ENCODE measurements at places on chromosomes 7 and 10.

DNA sequence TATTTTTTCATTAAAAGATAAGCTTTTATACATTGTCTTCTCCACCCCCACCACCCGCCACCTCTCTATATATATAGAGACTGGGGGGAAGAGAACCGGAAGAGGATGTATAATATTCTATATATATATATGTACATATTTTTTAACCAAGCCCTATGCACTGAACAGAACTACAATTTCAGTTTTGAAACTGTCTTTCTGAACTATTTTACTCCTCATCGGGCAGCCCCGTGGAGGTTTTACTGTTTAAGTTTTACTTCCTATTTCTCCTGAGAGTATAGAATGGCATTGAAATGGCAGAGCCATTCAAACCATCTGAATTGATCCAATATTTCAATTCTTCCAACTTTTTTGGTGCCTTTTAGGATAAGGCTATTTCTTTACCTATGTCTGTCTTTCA lies 1047.1 kb downstream of the NRG3 start:
- DNase-seq = no peak

DNA sequence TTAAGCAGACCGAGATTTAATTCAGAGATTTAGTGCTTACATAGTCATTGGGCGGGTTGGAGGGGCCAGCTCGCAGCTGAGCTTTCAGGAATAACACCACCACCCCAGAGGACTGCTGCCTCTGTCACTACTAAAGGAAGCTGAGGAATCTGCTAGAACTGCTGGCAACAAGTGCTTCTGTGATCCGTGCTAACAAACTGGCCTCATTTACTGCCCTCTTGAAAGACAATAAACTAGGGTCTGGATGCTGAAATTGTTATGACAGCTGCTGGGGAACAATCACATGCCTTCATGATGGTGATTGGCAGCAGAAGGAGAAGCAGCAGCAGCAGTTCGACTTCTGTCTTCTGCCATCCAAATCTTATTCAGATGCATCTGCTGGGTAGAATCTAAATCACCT lies 285.5 kb upstream of the TAC1 start:
- DNase-seq = no peak

DNA sequence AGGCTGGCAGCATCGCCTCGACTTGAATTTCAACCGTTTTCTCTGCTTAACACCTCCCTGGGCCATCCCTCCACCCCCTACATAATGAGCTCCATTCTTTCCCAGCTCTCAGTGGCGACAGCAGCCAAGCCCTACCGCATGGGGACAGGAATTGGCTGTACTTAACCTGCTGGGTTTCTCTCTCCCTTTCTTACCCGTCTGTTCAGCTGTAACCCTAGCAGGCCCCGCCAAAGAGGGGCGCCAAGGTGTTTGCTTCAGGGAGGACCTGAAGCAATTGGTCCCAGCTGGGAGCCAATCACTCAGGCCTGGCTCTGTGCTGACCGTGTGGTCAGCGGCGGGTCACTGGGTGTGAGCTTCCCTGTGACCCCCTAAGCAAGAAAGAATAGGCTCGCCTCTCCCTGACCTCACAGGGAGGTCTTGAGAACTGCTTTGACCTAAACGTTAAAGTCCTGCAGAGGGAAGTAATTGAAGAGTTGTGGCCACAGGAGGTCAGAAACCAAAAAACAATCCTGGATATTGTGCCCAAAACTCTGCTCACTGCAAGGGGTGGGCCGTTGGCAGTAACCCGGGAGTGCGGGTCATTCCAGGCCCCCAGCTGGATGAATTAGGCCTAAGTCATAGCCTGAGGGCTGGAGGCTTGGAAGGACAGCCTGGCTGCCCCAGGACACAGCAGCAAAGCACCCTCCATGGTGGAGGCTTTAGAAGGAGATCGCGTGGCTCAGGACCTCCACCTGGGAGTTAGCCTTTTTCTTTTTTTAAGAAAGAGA lies 114.6 kb downstream of the ITIH5 start:
- DNase-seq = no peak

- no peak for DNase-seq
These were observed 3.2 kb upstream of the ZNF789 start for GRCh38 chr7:99469381-99470065.

DNA sequence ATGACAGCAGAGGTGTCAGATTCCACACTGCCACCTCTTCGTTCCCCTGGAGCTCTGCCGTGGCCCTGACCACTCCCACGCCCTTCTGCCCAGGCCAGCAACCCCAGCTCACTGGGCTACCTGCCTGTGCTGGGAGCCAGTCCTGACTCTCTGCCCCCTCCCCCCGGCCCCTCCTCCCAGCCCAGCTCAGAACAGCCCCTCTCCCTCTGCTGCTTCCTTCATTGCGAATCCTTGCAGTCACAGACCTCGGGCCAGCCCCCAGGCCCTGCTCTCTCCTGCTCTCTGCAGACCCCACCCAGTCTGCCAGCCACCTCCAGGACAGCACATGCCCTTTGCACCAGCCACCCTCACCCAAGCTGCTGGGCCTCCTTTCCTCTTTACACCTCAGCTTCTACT lies 60.4 kb downstream of the TCERG1L start:
- DNase-seq = no peak

GRCh38 chr7:90830308-90830707 lies 234.2 kb downstream of the CDK14 start:
- no peak for DNase-seq

- no peak for DNase-seq
These were observed 66.3 kb downstream of the GLI3 start for GRCh38 chr7:42170724-42171123.

DNA sequence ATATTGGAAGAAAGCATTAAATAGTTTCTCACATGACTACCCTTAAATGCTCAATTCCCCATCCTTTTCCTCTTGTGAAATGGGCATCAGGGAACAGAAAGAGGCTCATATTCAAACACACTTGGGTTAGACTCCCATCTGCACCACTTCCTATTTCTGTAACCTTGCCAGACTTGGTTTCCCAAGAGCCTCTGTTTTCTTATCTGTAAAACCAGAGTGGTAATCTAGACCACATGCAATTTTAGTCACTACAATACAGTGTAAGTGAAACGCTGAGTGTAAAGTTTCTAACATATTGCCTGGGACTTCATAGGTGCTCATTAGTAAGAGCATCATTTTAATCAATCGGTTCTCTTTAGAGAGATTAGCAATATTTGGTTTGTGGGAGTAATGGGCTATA lies 136.3 kb downstream of the SORCS1 start:
- no peak for DNase-seq

DNA sequence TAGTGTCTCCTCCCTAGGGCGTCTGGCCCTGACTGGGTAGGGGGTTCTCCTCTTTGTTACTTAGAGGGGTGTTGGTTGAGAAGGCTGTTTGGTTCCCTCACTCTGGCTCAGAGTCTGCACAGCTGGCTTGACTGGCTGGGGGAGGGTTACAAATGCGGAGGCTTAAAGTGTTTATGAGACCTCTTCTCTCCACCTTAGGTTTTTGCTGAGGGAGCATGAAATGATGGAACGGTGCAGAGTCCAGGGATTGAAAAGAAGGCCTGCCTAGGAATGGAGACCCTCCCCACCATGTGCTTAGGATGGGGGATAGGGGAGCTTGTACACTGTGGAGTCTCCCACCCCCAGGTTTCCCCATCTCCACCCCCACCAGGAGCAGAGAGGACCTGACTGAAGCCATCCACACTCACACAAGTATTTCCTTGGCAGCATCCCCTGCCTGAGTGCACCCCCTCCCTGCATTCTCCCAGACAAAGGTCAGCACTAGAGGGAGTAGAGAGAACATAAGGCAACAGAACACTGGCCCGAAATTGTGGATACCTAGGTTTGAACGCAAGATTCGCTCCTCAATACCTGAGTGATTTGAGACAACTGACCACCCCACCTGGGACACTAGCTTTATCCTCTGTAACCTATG lies 1.7 kb upstream of the LDB1 start:
- no peak for DNase-seq

DNA sequence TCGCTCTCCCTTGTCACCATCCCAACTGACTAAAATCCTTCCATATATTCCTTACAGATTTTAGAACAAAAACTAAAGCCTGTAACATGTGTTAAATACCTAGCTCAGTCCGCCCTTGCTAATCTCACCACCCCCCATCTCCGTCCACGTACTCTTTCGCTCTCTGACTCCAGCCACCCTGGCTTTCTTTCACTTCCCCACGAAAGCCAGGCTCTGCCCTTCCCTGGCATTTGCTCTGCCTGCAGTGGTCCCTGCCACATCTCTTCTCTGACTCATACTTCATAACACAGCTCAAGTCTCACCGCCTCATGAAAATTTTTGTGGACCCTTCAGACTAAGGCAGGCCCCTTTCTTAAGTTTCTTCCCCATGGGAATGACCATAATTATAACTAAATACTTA lies 11.7 kb upstream of the GPAM start:
- no peak for DNase-seq

GRCh38 chr7:191105-191980 lies 1.0 kb upstream of the FAM20C start:
- no peak for DNase-seq

GRCh38 chr7:132368246-132368900 lies 207.9 kb downstream of the PLXNA4 start:
- DNase-seq = no peak

DNA sequence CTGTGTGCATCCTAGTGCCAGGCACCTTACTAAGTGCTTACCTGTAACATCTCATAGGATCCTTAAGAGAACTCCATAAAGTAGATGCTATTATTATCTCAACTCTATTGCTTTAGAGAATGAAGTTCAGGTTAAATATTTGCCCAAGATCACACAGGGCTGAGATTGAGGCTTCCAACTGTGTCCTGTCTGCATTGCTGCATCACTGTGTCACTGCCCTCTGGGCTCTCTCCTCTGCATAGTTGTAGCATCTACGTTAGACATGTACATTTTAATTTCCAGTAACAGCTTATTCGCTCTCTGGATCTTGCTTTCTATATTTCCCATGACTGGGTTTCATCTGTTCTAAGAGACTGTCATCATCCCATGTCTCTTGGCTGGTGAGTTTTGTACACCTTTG lies 63.6 kb upstream of the FZD8 start:
- DNase-seq = no peak

GRCh38 chr7:80482950-80483349 lies 28.9 kb downstream of the GNAT3 start:
- DNase-seq = no peak

DNA sequence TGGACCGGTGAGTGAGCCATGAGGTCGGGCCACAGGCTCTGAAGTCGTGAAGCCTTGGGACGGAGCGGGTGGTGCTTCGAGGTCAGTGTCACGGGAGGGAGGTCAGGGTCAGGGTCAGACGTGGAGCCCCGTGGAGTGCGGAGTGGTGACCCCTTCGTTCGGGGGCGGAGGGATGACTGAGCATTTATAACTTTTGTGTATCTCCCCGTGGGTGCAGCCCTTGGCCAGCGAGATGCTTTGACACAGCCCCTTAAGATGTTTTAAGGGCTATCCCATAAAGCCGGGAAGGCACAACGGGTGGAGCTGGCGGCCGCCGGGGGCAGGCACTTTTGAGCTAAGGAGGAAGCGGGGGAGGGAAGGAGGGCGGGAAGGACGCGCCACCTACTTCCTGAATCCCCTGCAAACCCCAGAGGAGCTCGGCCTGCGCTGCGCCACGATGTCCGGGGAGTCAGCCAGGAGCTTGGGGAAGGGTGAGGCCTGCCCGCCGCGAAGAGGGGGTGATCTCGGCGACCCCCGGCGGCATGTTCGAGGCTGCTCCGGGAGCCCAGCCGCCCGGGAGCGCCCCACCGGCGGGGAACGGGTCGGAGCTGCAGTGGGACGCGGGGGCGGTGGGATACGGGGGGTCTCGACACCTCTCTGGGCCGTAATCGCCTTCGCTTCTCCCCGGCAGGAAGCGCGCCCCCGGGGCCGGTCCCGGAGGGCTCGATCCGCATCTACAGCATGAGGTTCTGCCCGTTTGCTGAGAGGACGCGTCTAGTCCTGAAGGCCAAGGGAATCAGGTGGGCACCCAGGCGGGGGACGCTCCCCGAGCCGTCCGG lies at the start of gene GSTO1:
TSS of gene GSTO1 (plus strand) at position 400 of the 818 bp plus-strand sequence. CDS start at position 437, 37 bp downstream.
- peak; percentile 47 for DNase-seq

DNA sequence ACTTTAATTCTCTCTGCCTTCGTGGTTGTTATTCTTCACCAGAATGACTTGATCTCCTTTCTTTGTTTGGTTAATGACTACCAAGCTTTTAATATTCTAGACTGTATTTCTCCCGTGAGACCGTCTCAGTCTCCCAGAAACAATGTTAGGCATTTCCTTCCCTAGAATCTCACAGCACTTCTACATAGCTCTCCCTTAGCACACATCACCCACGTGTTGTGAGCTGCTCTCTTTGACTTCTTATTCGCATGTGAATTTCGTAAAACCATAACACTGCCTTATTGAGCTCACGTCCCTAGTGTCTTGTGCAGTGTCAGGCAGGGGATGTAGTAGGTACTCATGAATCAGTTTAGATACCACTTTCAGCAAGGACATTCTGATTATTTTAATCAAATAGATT lies 57.5 kb upstream of the MGAM2 start:
- no peak for DNase-seq

GRCh38 chr10:97687785-97688781 lies 1.0 kb upstream of the AVPI1 start:
- DNase-seq = no peak

DNA sequence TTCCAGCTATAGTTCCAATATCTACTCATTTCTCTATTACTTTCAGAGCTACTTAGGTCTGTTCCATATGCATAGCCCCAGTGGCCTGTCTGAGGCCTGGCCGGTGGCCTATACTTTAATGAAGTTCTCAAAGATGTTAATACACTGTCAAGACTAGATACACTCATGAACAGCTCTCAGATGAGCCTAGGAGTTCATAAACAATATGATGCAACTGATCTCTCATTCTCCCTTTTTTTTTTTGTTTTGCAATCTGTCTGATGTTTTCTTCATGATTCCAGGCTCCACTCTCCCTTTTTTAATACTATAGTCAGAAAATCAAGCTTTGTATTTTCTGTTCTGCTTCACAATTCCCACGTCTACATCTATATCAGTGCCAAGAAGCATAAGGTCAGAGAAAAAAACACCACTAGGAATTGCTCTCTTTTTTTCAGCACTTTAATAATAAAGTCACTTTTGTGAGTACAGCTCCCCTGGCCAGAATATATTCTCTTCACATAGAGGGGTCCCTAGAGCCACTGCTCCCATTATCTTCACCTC lies 321.0 kb downstream of the C7orf25 start:
- no peak for DNase-seq

DNA sequence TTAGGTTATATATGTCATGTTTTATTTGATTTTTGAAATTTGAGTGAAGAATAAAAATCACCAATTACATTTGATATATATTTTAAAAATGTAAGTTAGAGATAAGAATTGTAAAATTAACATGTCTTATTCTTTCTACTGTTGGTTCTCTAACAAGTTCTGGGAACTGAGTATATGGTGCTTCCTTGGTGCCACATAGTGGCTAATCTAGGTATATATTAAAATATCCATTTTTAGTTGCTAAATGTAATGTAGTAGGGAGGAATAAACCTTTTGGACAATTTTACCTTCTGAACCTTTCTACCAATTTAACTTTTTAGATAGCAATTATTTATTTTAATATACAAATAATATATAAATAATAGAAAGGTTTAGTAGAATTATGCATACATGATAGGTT lies 17.5 kb downstream of the CFAP69 start:
- no peak for DNase-seq

GRCh38 chr10:44293842-44294241 lies 91.1 kb downstream of the CXCL12 start:
- DNase-seq = no peak
